ENCODE measurements at places on chromosomes 4 and X.

- DNase-seq: no peak
Observed at GRCh38 chr4:4595252-4595651, 53.4 kb upstream of the STX18 start.

DNA sequence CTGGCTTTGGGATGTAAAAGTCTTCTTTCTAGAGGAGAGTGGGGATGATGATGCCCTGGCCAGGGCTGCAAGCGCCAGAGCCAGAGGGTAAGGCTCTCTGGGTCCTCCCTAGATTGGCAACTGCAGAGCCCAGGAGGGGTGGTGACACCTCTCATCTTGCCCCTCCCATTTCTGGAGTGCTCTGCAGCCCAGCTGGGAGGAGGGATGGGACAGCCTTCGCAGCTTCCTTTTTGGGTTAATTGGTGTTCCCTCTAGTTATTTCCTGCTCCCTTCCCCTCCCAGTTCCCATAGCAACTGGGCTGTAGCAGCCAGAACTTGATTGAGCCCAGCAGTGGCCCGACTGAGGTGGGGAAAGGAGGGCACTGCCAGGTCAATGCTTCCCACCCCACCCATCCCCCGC, 19.2 kb downstream of the NALF2 start:
- no peak for DNase-seq

- no peak for DNase-seq
Observed at GRCh38 chrX:48683411-48683982, at the start of gene WAS. Gene WAS (plus strand): TSS chrX:48683799. CDS start chrX:48683854, 55 bp downstream.

GRCh38 chr4:53816561-53816960, 225.3 kb upstream of the LNX1 start:
- DNase-seq: peak; percentile 44

GRCh38 chr4:76704133-76704881, 193.6 kb downstream of the SOWAHB start:
- DNase-seq: peak; percentile 87

GRCh38 chrX:318739-319578, at the start of gene GTPBP6:
Gene GTPBP6 (minus strand): TSS chrX:318796. CDS start chrX:318787, 9 bp downstream.
- DNase-seq: peak; percentile 100

DNA sequence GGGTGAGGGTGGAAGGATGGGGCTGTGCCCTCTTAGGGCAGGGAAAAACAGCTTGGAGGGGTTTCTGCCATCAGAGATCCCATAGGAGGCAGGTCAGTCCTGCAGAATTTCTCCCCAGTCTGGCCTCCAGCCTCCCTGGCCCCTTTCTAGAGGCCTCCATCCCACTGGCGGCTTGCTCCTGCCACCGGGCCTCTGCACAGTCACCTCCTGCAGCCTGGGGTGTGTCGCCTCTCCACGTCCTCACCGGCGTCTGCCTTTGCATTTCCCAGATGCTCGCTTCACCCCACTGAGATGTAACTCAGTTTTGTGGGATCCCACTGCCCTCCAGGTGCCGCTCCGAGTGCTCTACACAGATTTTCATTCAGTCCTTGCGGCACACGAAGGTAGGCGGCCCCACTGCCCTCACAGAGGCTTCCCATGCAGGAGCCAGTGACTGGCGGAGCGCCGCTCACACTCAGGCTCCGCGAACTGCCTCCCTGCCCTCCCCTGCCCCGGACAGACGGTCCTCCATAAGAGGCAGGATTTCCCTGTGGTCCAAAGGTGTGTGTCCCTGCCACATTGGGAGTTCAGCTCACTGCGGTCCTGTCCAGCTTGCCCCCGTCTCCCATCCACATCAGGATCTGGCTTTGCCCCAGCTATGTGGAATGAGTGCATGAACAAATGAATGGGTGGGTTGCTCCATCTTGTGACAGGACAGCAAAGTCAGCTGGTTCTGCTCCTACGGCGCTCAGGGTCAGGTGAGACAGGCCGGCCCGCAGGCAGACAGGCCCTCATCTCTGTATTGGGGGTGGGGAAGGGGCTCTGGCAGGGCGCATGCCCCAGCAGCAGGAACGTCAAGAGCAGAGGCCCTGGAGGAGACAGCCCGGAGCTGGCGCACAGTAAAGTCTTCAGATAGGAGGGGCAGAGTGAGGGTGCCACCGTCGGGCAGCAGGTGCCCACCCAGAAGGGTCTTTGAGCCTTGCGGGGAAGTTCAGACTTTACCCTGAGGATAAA, 2.7 kb upstream of the TMEM271 start:
- DNase-seq: no peak

DNA sequence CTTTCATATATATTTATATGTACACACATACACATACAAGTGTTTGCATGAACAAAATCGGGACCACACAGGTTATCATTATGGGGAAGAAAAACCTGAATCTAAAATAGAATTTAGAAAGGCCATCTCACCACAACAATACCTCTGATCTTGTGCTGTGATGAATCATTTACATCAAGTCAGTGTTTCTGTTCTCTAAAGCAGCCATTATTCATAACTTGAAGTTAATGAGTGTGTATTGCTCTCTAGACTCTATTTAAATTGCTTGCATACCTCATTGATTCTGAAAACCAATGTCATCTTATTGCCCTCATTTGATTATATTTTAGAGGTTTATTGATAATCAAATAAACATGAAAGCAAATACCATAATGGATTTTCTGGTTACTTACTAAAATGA, 71.6 kb downstream of the FAM114A1 start:
- no peak for DNase-seq

DNA sequence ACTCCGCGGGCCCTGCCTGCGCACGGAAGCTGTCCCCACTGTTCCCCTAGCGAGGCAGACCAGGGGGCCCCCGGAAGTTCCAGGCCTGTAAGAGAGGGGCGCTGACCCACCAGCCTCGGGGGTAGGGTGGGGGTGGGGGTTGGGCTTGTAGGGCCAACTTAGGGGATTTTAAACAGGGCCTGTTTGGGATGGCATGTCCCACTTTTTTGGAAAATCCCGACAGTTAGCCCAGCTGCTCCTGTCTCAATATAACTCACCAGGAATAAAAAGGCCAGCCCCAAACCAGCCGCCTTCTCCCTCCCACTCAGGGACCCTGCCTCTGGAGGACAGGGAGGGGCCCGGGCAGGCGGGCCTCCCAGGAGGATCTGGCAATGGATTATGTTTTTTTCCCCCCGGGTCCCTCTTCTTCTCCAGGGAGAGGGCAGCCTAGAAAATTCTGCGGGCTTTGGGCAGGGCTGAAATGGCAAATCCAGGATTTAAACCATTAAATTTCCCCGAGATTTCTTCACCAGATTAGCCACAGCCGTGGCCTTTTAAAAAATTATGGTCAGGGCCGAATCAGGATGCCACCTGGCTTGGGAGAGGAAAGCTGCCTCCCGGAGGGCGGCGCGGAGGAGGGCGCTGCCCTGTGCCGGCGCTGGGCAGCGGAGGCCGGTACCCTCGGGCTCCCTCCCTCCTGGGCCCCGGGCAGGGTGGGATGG, 957 bp downstream of the PPP2R2C start:
- no peak for DNase-seq

DNA sequence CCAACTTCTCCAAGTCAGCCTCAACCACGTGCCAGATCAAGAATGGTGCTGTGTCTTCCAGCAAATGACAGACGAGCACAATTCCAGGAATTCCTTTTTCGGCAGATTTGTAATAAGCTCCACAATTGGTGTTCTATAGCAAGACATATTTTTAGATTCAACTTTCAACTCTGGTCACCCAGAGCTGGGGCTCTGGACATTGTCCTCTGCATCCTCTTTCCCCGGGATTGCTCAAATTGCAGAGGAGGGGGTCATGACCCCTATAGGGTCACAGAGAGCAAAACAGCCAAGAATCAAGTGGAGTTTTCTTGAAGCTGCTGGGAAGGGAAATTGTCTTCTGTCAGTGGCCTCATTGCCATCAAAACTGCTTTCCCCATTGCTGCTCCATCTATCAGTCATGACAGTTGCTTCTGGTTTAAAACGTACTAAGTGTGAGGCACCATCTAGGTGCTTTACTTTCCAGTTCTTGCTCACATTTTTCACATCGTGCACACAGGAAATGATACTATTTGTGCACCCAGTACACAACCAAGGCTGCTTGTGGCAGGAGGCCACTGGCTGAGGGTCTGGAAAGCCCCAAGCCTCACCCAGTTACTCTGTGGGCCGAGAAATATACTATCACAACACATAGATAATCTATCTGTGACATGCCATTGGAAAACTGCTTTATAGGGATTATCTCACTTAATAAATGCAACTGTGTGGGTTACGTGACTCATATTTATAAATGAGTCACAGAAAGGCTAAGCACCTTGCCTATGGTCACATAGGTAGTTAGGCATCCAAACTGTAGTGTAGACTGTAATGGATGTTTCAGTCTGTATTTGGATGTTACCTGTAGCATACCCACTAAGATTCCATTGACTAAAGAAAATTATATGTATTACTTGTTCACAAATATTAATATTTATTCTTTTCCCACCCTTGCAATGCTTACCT, 91.7 kb upstream of the PHOX2B start:
- no peak for DNase-seq

- DNase-seq: peak; percentile 15
Observed at GRCh38 chrX:140701480-140701879, 8.1 kb upstream of the LINC00632 start.

- DNase-seq: no peak
Observed at GRCh38 chrX:11210415-11210801, 82.8 kb upstream of the AMELX start.

DNA sequence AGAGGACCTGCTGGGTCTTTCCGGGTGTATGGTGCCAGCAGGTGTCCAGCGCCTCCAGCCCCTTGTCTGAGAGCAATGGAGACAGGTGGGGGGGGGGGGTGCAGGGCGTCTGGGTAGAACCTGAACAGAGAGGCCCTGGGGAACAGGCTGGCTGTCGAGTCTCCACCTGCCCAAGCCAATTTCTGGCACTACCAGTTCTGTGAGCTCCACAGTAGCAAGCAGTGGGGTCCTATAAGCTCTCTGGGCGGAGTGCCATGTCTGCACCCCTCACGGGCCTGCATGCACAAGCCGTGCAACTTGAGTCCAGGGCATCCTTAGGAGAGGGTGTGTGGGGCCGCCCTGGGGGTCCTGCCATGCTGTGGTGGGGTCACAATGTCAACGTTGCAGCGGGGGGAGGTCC, 10.1 kb upstream of the FGFR3 start:
- DNase-seq: no peak

DNA sequence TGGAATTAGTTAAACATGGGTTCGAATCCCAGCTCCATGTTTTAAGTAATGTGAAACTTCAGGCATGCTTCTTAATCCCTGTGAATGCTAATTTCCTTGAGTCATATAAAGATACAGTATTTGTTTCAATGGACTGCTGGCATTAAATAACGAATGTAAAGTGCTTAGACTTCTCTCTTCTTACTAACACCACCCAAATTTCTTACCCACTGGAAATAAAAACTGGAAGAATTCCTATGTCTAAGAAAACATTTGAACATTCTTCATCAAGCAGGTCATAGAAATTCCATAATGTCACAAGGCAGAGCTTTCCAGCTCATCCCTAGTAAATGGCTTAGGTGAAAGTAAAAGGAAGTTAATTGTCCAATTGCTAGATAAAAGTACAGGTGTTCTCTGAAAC, 172.5 kb downstream of the ANK2 start:
- peak; percentile 17 for DNase-seq

- DNase-seq: no peak
Observed at GRCh38 chr4:829291-829690, 3.4 kb upstream of the CPLX1 start.

DNA sequence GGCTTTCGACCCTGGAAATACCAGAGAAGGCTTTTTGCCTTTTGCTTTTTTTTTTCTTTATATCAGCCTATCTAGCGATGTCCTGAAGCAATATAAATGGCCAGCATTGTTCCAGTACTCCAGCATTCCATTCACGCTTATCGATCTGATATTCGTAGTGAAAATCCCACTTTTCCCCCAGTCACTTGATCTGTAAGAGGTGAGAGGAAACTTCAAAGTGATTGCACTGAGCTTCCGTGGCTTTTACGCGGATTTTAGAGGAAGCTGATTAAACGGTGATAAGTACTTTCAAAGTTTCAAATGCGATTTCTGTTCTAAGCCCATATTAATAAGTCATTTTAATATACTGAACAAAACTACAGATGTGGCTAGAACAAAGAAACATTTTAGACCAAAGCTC, 725.5 kb downstream of the TRIML1 start:
- DNase-seq: no peak

DNA sequence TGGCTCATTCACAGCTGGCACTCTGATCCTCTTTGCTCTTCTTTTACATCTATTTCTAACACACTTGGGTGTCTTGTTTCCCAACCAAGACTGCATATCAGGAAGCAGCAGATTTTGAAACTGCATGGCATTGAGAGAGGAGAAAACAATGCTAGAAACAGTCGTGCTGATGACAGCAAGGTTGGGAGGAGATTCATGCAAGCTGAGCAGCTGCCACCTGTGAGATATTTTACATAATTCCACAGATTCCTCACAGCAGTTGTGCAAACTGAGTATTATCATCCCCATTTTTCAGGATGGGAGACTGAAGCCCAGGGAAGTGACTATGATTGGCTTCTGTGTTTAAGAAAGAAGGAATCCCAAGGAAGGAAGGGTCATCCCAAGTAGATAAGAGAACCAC, 105.0 kb downstream of the SLC2A9 start:
- DNase-seq: no peak

- peak; percentile 61 for DNase-seq
Observed at GRCh38 chr4:145061318-145061920, 36.6 kb downstream of the ANAPC10 start.

DNA sequence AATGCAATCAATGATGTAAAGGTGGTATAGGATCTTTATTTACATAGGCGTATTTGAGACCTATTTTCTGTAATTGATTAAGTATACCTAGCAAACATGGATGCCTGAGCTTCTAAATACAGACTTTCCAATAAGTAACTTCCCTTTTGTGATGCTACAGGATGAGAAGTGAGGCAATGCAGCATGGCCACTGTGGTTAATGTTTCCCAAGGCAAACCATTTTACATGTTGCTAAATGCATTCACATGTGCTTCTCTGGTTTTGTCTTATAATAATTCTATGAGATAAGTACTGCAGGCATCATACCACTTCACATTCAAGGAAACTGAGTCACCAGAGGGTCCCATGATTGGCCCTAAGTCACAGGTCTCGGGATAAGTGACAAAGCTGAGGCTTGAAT, 35.7 kb upstream of the NKX3-2 start:
- no peak for DNase-seq

- DNase-seq: peak; percentile 23
Observed at GRCh38 chr4:125013891-125014290, 300.9 kb upstream of the FAT4 start.

GRCh38 chr4:143360838-143361625, 24.4 kb downstream of the GAB1 start:
- DNase-seq: no peak

DNA sequence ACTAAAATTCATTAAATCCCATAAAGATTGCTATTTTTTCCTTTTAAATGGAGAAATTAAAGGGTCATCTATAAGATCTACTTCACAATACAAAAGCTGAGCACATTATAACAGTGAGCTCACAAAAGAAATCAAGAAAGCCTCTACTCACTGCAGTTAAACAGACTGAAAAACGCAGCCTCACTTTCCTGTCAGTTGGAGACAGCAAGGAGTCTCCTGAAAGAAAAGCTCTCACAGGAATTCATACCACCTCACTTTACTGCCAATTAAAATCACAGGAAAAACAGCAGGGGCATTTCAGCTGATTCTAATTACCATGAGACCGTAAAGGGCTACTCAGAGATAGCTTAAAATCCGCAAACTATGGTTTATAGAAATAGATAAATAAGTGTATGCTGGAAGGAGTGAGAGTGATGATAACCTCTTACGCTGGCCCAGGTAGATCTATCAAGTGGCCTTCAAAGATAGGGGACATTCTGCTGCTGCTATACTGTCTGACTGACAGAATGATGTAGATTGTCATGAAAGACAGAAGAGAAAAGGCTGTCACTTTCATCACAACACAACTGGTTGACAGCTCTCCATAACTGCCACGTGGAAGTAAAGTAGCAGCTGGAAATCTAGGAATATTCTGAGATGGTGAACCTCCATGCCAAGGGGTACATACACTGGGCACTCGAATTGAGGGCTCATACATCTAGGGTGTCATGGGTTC, 1333.7 kb upstream of the DIAPH2 start:
- DNase-seq: no peak

Measured in iris pigment epithelial cell (primary cell).